ENCODE measurements at places on chromosomes 1 and 21. TPM values are rescaled to one million over a fixed set of nuclear protein-coding genes. Genes with fewer than 3 reads are reported as not detected.
A peak's percentile ranks its signal among the peaks of the same experiment; 100 is the strongest.

GRCh38 chr1:188689542-188689941 lies 1788.1 kb downstream of the BRINP3 start:
- H3K27ac ChIP-seq, result 0 out of 2 replicates have a peak overlapping the region, but pooled peaks have one; percentile 0
- H3K4me3 ChIP-seq, result no peak overlapping the region

DNA sequence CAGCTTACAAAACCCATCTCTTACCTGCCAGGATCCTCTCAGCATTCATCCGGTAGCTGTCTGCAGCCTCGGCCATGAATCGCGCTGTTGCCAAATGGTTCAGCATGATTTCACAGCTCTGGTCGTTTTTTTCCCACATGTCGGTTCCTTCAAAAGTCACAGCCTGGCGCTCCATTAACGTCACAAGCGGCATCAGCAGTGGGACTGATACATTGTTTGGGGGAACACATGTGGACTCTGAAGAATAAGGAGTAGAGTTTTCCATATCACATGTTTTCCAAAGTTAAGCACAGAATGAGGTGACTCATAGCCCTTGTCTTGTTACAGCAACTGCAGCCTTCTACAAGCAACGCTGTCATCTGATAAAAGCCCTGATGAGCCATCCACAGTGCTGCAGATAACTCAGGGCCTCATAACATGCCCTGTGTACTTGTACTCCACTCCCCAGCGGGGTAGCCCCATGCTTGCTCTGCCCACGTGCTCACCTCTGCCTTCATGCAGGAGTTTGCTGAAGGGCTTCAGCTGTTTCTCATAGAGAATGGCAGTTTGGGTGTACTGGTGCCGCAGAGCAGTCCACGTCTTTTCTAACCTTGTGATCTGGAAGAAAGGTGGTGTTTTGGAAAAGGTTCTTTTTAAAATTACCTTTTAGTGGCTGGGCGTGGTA lies 114.2 kb downstream of the BCAR3 start:
- DNase-seq, result no peak
- no peak overlapping the region for H3K4me3 ChIP-seq
- peaks cover 33% of the 10 kb centered on the region for H3K36me3 ChIP-seq
- peaks cover 9% of the 10 kb centered on the region for H3K4me1 ChIP-seq
- peak overlapping the region; percentile 23 for H3K27ac ChIP-seq
- no peaks in the 10 kb centered on the region for H3K27me3 ChIP-seq

GRCh38 chr1:112114540-112114939 lies 125.1 kb upstream of the KCND3 start:
- H3K4me1 ChIP-seq, result 0 out of 2 replicates have a peak, but pooled peaks cover 3% of the 10 kb centered on the region
- H3K27me3 ChIP-seq, result no peaks in the 10 kb centered on the region
- no peak overlapping the region for H3K27ac ChIP-seq
- no peaks in the 10 kb centered on the region for H3K36me3 ChIP-seq
- no peak overlapping the region for H3K4me3 ChIP-seq

GRCh38 chr1:228148935-228149405 lies 760 bp upstream of the GJC2 start:
- H3K36me3 ChIP-seq, result no peaks in the 10 kb centered on the region
- no peaks in the 10 kb centered on the region for H3K27me3 ChIP-seq
- no peak for DNase-seq
- H3K27ac ChIP-seq, result no peak overlapping the region
- no peak overlapping the region for H3K4me3 ChIP-seq

The TNFAIP8L2 gene
- not detected for total RNA-seq

- H3K27ac ChIP-seq, result no peak overlapping the region
- peak; percentile 89 for DNase-seq
- H3K36me3 ChIP-seq, result no peaks in the 10 kb centered on the region
- H3K4me3 ChIP-seq, result peak overlapping the region; percentile 88
Measured at GRCh38 chr1:65254320-65255034, 54.9 kb upstream of the DNAJC6 start.

DNA sequence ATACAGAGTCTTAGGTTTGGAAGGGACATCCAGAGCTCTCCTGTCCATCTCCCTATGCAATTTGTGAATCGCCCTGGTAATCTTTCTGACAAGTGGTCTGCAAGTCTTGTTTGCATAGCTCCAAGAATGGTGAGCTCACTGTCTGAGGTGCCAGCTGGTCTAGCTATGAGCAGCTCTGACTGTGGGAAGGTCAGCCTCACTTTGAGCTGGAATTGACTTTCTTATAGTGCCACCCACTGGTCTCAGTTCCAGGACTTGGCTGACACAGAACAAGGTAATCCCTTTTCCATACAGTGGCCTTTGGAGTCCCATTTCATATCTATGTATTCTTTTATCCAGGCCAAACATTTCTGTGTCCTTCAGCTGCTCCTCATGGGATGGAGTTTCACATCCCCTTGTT lies 95.6 kb upstream of the C8B start:
- no peak for DNase-seq
- H3K4me3 ChIP-seq, result no peak overlapping the region
- H3K4me1 ChIP-seq, result no peaks in the 10 kb centered on the region
- no peaks in the 10 kb centered on the region for H3K36me3 ChIP-seq
- no peak overlapping the region for H3K27ac ChIP-seq
- no peaks in the 10 kb centered on the region for H3K27me3 ChIP-seq
